ENCODE measurements at places on chromosomes 11 and 22.

DNA sequence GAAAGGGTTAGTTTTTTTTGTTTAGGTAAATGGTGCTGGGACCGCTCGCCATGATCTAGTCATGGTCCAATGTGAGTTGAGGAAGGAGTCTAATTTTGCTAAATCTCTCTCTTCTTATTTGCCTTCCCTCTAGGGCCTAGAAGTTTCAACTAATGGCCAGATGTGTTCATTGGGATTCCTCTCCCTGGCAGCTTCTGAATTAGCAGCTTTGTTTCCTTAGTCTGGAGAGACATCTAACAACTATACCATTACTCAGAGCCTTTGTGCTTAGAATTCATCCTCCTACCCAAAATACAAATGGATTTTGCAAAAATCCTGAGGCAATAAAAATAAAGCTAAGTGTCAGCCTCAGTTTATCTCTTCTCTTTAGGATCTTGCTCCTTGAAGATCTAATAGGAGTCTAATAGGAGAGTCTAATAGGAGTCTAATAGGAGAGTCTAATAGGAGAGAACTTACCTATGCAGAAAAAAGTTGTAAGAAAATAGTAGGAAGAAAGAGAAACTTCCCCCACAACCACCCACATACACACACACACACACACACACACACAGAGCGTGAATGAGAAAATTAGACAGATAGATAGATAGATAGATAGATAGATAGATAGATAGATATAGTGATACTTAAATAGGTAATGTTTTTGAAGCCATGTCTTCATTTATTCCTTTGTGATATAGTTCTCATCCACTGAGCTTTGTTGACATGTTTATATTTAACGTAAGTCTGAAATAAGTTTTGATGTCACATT is 980.5 kb upstream of the CNTN5 start:
- no peak overlapping the region for H3K4me3 ChIP-seq
- no peaks in the 10 kb centered on the region for H3K4me1 ChIP-seq
- no peaks in the 10 kb centered on the region for H3K36me3 ChIP-seq
- no peak for DNase-seq
- H3K27ac ChIP-seq, result no peak overlapping the region

DNA sequence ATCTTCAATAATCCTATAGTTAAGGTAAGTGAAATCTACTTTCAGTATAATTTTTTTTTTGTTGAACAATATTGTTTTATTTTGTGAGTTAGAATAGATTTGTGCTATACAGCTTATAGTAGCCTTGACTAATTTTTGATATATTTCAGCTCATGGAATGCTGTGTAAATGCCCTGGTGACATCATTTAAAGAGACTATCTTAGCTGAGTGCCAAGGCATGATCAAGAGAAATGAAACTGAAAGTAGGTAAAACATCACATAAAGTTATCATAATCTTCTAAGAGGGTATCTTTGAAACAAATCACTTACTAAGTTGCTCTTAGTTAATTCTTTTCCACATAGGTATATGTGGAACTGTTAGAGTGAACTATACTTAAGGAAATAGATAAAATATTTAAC is 51.4 kb upstream of the ACAT1 start:
- H3K4me3 ChIP-seq, result no peak overlapping the region
- no peak for DNase-seq
- peaks cover 45% of the 10 kb centered on the region for H3K36me3 ChIP-seq
- H3K27ac ChIP-seq, result no peak overlapping the region
- no peaks in the 10 kb centered on the region for H3K4me1 ChIP-seq
- no peaks in the 10 kb centered on the region for H3K27me3 ChIP-seq

- peaks cover 19% of the 10 kb centered on the region for H3K36me3 ChIP-seq
- no peaks in the 10 kb centered on the region for H3K27me3 ChIP-seq
- no peak for DNase-seq
- no peaks in the 10 kb centered on the region for H3K4me1 ChIP-seq
- H3K27ac ChIP-seq, result no peak overlapping the region
Measured at GRCh38 chr22:38236786-38237185, 35.0 kb downstream of the MAFF start.

- no peaks in the 10 kb centered on the region for H3K27me3 ChIP-seq
- H3K27ac ChIP-seq, result peak overlapping the region; percentile 91
- no peak overlapping the region for H3K4me3 ChIP-seq
- no peak for DNase-seq
- peaks cover 92% of the 10 kb centered on the region for H3K36me3 ChIP-seq
- H3K4me1 ChIP-seq, result peaks cover 56% of the 10 kb centered on the region
Measured at GRCh38 chr22:36334821-36335603, 52.8 kb downstream of the MYH9 start.

- DNase-seq, result no peak
- peaks cover 71% of the 10 kb centered on the region for H3K36me3 ChIP-seq
- H3K27ac ChIP-seq, result no peak overlapping the region
- H3K27me3 ChIP-seq, result no peaks in the 10 kb centered on the region
- no peaks in the 10 kb centered on the region for H3K4me1 ChIP-seq
- no peak overlapping the region for H3K4me3 ChIP-seq
Measured at GRCh38 chr11:116870054-116870453, 32.6 kb upstream of the APOA1 start.

GRCh38 chr22:27993774-27994350 is 74.8 kb upstream of the PITPNB start:
- peaks cover 98% of the 10 kb centered on the region for H3K36me3 ChIP-seq
- H3K4me1 ChIP-seq, result peaks cover 4% of the 10 kb centered on the region
- H3K4me3 ChIP-seq, result no peak overlapping the region
- no peaks in the 10 kb centered on the region for H3K27me3 ChIP-seq

- no peak overlapping the region for H3K4me3 ChIP-seq
- no peaks in the 10 kb centered on the region for H3K4me1 ChIP-seq
- H3K27ac ChIP-seq, result no peak overlapping the region
- H3K27me3 ChIP-seq, result no peaks in the 10 kb centered on the region
- peaks cover 82% of the 10 kb centered on the region for H3K36me3 ChIP-seq
Measured at GRCh38 chr11:3111466-3111865, 53.6 kb downstream of the OSBPL5 start.

GRCh38 chr22:22974795-22975580 is 87.4 kb downstream of the IGLL5 start:
- no peak overlapping the region for H3K4me3 ChIP-seq
- no peak overlapping the region for H3K27ac ChIP-seq
- H3K4me1 ChIP-seq, result no peaks in the 10 kb centered on the region
- no peaks in the 10 kb centered on the region for H3K36me3 ChIP-seq
- no peaks in the 10 kb centered on the region for H3K27me3 ChIP-seq

DNA sequence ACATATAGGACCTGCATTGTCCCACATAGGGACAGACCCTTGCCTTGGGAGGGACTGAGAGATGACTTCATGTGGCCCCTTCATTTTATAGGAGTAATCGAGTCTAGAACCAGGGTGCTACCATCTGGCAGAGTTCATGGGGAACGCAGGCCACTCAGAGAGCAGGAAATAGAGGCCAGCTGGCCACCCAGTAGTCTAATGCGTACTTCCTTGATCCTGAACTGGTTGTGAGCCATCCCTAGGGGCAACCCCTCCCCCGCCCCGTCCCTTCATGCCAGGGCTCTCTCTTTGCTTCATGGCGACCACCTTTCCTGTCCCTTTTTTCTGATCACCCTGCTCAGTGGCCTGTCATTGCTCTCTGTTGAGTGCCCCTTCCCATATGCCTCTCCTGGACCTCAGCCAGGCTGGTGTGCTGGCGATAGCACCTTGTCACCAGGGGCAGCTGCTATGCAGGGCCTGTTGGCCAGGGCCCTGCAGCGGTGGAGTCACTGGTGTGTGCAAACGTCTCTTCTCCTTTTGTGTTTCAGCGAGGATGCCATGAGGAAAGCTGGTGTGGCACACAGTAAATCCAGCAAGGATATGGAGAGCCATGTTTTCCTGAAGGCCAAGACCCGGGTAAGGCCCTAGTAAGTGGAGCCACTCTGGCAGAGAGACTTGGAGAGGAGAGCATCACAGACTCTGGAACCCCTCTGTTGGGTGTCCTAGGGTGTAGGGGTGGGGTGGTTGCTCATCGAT is 29.3 kb downstream of the MED15 start:
- no peaks in the 10 kb centered on the region for H3K4me1 ChIP-seq
- no peak overlapping the region for H3K27ac ChIP-seq
- no peaks in the 10 kb centered on the region for H3K27me3 ChIP-seq
- H3K36me3 ChIP-seq, result peaks cover 64% of the 10 kb centered on the region
- no peak overlapping the region for H3K4me3 ChIP-seq
- no peak for DNase-seq

DNA sequence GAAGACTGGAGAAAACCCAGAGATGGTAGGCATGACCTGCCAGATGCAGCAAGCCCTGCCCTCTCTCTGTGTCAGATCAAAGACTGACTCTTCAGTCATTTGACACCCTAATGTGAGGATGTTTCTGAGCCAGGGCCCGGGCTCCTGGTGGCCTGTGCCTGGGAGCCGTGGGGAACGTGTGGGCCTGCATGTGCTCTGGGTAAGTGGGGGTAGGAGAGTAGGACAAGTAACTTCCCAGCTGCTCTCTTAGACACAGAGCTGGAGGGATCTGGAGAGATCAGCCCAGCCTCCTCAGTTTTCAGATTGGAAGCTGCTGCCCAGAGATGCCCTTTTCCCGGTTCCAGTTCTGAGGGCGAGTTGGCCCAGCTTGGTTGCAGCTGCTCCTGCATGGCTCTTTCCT is 110.8 kb downstream of the TEAD1 start:
- no peak overlapping the region for H3K4me3 ChIP-seq
- no peaks in the 10 kb centered on the region for H3K4me1 ChIP-seq
- H3K36me3 ChIP-seq, result no peaks in the 10 kb centered on the region
- no peak overlapping the region for H3K27ac ChIP-seq
- H3K27me3 ChIP-seq, result peaks cover 11% of the 10 kb centered on the region
- DNase-seq, result no peak

DNA sequence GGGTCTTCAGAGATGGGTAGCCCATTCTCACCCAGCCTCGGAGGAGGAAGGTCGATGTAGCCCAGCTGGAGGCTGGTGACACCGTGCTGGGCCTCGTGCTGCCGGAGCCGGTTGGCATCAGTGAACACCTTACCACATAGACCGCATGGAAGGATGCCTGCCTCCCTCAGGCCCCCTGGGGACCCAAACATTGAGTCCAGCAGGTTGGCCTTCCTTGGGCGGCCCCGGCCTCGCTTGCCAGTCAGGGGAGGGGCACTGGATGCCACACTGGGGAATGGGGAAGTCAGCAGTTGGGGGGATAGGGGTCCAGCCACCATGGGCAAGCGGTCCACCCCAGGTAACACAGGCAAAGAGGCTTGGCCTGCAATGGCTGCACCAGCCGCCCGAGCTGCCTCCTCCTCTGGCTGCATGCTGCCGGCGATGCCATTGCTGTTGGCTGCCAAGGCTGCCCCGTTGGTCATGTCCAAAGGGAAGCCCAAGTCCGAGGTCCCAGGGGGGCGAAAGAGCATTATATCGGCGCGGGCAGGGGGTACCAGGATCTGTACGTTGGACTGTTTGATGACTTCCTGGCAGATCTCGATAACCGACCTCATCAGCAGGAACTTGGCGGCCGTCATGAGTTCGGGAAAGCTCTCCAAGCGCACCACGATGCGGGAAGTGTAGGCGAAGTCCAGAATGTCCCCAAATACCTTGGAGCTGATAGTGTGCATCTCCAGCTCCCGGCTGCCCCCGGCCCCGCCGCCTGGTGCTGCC is 1.4 kb downstream of the PATZ1 start:
- peaks cover 68% of the 10 kb centered on the region for H3K4me1 ChIP-seq
- H3K27me3 ChIP-seq, result no peaks in the 10 kb centered on the region
- H3K27ac ChIP-seq, result peak overlapping the region; percentile 59
- peak; percentile 54 for DNase-seq
- peaks cover 60% of the 10 kb centered on the region for H3K36me3 ChIP-seq

DNA sequence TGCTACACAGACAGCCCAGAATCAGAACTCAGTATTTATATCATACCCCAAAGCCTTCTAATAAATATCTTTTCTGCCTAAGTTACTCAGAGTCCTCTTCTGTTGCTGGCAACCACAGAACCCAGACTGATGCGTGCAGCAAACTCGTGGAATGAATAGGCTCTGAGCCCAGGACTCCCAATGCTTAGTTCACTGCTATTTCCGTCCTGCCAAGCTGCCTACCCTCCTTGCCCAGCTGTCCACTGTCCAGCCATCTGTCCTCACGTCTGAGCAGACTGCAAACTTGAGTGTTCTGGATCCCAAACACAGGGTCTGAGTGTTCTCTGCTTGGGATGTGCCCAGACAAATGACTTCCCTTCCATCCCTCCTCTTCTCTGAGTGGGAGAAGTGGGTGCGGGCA is 19.4 kb downstream of the PTPN5 start:
- DNase-seq, result no peak
- no peak overlapping the region for H3K4me3 ChIP-seq
- H3K36me3 ChIP-seq, result no peaks in the 10 kb centered on the region
- H3K27me3 ChIP-seq, result no peaks in the 10 kb centered on the region

- no peak overlapping the region for H3K4me3 ChIP-seq
- H3K4me1 ChIP-seq, result no peaks in the 10 kb centered on the region
- DNase-seq, result no peak
- H3K27me3 ChIP-seq, result no peaks in the 10 kb centered on the region
- no peaks in the 10 kb centered on the region for H3K36me3 ChIP-seq
Measured at GRCh38 chr11:27926981-27927481, 180.9 kb downstream of the KIF18A start.

- DNase-seq, result no peak
- H3K27me3 ChIP-seq, result no peaks in the 10 kb centered on the region
- no peaks in the 10 kb centered on the region for H3K4me1 ChIP-seq
- H3K4me3 ChIP-seq, result no peak overlapping the region
- H3K36me3 ChIP-seq, result no peaks in the 10 kb centered on the region
Measured at GRCh38 chr11:47204637-47204989, 10.2 kb upstream of the DDB2 start.

DNA sequence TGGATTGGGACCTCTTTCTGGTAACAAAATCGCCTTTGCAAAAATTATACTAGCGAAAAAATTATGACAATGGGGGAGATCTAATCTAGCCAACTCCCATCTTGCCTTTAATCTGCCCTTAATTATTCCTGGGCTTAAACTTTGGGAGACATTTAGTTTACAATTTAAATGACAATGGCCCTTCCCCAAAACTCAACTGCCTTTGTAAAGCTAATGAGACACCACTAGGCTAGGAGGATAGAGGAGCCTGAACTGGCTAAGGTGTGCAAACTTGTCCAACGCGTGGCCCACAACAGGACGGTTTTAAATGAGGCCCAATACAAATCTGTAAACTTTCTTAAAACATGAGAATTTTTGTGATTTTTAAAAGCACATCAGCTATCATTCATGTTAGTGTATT is 67.3 kb downstream of the RSF1 start:
- DNase-seq, result no peak
- H3K36me3 ChIP-seq, result peaks cover 18% of the 10 kb centered on the region
- no peak overlapping the region for H3K4me3 ChIP-seq
- no peaks in the 10 kb centered on the region for H3K4me1 ChIP-seq

DNA sequence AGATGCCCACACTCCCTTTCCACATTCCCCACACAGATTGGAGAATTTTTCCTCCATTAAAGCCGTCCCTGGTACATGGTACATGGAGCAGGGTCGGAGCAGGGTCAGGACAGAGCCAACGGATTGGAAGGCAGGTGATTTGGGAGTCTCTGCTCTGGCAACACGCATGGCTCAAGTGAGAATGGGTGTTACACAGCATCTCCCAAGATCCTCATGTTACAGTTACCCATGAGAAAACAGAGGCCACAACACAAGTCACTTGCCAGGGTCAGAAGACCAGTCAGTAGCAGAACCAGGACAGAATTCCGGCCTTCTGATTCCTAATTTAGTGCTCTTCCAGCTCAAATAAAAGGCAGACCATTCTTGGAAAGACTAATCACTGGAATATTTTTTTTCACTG is 7.7 kb upstream of the F2 start:
- peaks cover 13% of the 10 kb centered on the region for H3K36me3 ChIP-seq
- no peak for DNase-seq
- no peak overlapping the region for H3K27ac ChIP-seq
- H3K4me3 ChIP-seq, result no peak overlapping the region
- H3K27me3 ChIP-seq, result no peaks in the 10 kb centered on the region

All from DND-41 (cell line).